Frontal cortex (tissue), 4 donors: ENCODE measurements at places on chromosomes 11 and 22. TPM values are rescaled to one million over a fixed set of nuclear protein-coding genes. Genes with fewer than 3 reads are reported as not detected.
A peak's percentile ranks its signal among the peaks of the same experiment; 100 is the strongest.

HORMAD2 gene
- 0.41 TPM for total RNA-seq

- no peak for DNase-seq
These were observed 16.2 kb downstream of the SLC37A2 start for GRCh38 chr11:125079151-125079877.

C22orf39 gene
- 38.3 TPM for total RNA-seq

DNA sequence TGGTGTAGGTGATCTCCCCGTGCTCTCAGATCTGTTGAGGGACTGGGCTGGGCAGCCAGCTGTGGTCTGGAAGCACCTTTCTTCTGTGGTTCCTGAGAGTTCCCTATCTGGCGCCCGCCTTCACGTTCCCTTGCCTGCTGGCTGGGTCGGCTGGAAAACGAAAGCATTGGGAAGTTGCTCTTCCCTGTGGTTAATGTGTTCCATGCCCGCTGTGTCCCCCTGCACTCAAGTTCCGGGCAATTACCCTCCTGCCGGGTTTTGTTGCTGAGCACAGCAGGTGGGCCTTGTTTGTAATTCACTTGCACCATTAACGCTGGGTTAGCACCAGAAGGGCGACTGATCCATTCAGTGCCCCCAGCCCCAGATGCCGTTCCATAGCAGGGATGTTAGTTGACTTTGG lies 134.1 kb downstream of the GRIK4 start:
- no peak for DNase-seq

DNA sequence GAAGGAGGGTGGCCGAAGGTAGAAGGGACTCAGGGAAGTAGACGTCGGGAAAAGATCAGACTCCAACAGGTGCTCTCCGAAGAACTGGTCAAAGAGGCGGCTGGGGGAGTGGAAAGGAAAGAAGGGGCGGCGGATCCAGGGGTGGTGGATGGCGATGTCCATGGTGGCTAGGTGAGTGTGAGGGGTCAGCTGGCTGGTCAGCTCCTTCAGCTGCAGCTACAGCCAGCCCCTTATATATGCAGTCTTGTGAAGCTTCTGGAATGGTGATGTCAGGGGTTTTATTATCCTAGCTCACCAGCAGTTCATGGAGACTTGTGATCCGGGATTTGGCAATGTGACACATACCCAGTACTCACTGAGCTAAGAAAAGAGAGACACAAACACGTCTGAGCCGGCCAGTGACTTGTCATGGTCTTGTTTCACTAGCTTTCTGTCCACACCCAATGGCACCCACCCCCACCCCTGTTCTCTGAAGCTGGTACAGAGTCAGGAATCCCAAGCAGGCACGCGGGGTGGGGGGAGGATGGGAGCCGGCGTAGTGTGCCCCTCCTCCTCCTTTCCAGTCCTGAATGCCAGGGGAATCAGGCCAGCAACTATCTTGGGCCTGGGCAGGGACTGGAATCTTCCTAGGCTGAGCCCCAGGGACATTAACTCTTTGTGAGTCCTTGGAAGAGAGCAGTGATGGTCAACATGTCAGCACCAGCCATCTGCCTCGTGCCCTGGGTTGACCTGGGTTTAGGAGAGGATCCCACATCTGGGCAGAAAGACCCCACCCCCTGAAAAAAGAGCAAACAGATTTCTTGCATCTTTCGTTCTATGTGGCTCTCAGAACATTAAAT lies at the start of gene CRYAB:
CRYAB (minus strand) TSS at position 208 of the 839 bp plus-strand sequence; CDS start at position 162, 46 bp downstream.
- DNase-seq, result peak; percentile 61

DNA sequence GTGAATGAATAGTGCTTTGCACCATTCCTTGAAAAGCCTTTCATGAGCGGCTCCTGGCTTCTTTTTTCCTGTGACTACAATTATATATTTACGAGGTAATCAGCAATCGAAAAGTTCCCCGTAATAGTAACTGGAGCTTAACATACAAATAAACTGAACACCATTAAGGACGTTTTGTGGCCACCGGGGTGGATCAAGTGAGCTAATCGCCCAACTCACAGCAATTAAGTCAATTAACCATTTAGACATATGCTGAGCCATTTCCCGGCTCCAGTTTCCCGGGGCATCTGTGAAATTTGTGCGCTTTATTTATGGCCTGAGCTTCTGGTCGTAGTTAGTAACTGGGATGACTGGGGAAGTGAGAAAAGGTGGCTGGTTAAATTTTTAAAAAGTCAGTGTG lies 465.2 kb downstream of the MIAT start:
- DNase-seq, result no peak

DNA sequence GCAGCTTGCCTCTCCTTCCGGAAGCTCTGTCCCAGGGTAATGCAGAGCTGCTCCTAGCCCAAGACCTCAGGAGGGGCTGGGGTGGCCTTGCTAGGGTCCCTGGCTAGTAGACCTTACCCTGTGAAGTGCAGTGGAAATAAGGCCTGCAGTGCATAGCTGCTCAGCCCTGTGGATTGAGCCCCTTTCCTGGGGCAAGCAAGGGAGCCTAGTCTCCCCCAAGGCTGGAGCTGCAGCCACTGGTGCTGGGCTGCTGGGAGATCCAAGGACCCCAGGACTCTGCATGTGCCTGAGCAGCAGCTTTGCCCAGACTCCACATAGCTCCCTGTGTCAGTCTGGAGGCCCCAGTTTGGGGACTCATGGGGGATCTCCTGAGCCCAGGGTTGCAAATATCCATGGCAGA lies 57.9 kb downstream of the FANCF start:
- no peak for DNase-seq

- DNase-seq, result peak; percentile 75
These were observed at the start of gene NRIP3 for GRCh38 chr11:9003573-9004182. Gene NRIP3 (minus strand): TSS chr11:9004001. CDS start chr11:9003935, 66 bp downstream.

PPM1F gene
- total RNA-seq, result 19.2 TPM

DNA sequence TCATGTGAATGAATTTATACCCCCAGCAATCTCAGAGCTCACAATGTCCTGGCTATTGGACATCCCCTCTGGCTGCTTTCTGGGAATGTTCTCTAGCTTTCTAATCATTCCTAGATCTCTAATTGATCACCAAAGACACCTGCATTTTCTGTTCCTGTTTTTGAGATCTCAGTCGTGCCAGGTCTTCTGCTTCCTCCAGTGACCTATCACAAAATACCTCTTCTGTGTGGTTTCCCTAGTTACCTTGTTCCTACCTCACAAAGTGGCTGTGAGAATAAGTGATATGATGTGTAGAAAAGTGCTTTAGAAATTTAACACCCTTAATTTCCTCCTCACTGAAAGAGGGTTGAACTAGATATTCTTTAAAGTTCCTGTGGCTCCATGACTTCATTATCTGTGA lies 92.2 kb downstream of the LUZP2 start:
- DNase-seq, result no peak

- no peak for DNase-seq
These were observed 41.6 kb downstream of the BUD13 start for GRCh38 chr11:116731097-116731761.

DNA sequence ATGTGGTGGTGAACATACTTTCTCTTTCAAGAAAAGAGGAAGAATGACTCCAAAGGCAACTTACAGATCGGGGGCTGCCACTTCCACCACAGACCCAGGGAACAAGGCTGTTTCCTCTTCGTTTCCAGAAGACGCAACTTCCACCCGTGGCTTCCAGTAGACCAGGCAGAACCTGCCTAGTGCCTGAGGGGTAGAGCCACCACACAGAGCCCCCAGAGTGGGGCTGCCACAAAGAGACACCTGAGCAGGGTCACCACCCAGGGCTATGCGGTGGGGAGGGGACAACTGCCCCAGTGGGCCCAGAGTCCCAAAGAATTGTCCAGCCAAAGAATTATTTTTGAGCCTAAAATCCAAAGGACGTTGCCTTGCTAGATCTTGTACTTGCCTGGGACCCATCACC lies 16.7 kb upstream of the PHF21B start:
- no peak for DNase-seq

GGTLC3 gene
- not detected for total RNA-seq

DNA sequence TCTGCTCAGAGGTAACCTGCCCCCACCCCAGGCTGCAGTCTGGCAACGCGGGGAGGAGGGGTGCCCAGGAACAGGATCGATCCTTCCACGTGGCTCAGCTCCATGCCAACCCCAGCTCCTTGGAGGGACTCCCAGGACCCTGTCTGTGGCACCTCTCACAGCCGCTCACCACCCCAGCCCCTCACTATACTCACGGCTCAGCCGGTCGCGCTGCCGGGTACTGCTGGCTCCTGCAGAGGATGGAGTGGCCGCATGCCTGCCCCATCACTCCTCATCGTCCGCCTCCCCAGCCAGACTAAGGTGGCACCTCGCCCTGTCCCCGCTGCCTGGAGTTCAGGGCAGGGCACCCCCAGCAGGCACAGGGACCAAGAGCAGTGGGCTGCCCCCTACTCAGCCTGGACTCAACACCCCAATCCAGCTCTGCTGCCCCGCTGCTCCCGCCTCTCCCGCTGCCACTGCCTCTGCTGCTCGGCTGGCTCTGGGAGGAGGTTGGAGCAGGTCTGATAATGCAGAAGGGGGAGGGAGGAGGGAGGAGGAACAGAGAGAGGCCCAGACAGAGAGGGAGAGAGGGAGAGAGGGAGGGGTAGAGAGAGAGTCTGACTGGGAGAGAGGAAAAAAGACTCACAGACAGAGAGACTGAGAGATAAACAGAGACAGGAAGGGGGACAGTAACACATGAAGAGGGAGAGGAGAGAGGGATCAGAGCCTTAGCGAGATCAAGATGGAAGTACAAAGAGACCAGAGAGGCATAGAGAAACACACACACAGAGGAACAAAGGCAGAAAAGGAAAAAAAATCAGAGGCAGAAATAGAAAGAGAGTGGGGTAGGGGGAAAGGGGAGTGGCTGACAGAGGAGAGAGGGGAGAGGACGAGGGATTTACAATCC lies at the start of gene PDE2A:
PDE2A (minus strand) TSS at position 480 of the 886 bp plus-strand sequence; CDS start at position 265, 215 bp downstream.
- no peak for DNase-seq

DNA sequence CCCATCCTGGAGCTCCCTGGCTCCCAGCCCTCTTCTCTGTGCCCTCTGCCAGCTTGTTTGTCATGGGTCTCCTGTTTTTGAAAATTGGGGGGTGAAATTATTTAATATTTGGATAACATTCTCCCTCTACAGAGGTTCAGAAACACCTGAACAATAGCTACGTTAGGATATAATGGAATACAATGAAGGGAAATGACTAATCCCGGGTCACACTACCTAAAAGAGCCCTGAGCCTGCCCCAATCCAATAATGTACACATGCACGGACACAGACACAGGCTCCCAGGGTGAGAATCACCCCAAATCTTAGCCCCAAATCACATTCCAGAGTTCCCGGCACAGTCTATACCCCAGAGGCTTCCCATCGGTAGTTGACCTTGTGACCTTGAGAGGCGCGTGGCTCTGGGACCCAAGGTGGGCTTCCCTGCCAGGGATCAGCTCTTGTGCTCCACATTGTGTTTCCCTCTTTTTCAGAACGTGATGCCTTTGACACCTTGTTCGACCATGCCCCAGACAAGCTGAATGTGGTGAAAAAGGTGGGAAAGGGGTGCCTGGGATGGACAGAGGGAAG lies 135.5 kb downstream of the PARVA start:
- no peak for DNase-seq

HOATZ gene
- not detected for total RNA-seq

- DNase-seq, result no peak
These were observed 21.5 kb upstream of the CAT start for GRCh38 chr11:34417202-34417601.

DNA sequence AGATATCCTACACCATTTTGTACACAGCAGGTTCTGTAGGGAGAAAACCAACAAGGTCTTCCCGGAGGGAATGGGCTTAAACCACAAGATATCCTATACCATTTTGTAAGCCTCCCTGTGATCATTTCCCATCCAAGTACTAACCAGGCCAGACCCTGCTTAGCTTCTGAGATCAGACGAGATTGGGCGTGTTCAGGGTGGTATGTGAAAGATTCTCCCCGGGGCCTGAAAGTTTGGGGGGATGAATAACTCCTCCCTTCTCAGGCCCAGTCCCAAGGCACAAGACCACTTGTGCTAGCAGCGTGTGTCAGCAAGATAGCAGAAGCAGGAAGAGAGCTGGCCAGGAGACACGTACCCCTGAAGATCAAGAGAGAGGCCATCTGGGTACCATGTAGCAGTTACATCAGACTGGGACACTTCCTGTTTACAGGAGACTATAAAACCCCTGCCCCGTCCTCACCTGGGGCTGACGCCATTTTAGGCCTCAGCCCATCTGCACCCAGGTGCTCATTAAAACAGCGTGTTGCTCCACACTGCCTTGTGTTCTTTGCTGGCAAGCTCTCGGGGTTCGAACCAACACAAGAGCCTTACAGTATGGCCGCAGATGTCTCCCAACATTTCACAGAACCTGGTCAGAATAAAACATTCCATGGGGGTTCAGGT lies 17.3 kb downstream of the MIF start:
- no peak for DNase-seq

GRCh38 chr11:117547195-117547850 lies 219.7 kb downstream of the CEP164 start:
- no peak for DNase-seq

FAM181B gene
- 13.0 TPM for total RNA-seq

- DNase-seq, result no peak
These were observed 24.2 kb upstream of the KCNJ11 start for GRCh38 chr11:17412488-17413180.

TRMT2A gene
- 28.9 TPM for total RNA-seq

DNA sequence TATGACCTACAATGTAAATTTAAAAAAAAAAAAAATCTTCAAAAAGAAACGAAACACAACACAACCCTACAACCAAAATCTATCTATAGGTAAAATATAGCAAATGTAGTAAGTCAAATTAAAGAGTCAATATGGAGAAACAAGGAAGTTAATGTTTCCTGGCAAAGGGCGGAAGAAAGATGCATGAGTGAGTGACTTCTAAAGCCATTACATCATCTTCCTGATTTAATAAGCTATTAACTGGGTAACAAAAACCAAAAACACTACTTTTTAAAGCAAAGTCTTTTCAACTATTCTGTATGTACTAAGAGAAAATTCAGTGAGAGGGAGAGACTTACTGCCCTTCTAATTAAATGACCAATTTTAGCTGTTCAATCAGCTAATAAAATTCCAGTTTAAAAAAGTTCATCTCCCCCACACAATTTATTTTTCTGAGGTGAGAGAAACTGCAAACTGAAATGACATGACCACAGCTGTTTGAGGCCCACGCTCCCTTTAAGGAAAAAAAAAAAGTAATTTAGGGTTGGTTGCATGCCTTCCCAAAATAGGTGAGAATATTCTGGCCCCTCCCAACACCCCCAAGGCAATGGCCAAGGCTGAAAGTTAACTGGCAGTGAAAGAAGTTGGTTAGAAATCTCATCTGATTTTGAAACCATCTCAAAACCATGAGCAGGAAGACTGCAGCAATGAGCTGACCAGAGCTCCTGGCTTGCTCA lies 5.9 kb downstream of the SF1 start:
- no peak for DNase-seq

DNA sequence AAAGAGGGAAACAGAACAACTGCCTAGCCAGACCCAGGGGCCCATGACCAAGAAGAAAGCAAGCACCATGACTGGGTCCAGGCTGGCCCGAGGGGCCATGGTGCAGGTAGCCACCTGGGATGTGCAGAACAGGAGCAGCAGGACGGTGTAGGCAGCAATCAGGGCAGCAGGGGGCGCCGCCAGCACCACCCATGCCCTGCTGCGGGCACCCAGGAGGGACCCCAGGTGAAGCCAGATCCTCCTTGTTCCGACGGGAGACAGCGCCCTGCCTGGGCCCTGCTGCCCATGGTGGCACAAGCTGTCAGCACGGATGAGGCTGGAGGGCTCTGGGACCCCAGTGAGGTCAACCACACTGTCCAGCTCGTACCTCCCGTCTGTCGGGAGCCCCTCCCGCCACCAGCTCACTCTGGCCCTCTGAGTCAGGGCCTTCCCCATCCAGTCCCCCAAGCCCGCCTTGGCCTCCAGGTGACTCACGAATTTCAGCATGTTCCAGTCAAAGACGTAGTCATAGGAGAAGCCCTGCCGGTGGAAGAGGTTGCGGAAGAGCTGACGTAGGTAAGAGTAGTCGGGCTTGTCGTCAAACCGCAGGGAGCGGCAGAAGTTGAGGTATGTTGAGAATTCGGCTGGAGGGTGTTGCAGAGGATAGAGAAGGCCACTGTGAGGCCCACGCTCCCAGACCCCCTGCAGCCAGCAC lies 18.8 kb downstream of the CSNK1E start:
- no peak for DNase-seq
